ENCODE measurements at places on chromosomes 4 and X. TPM values are rescaled to one million over a fixed set of nuclear protein-coding genes. Genes with fewer than 3 reads are reported as not detected.
A peak's percentile ranks its signal among the peaks of the same experiment; 100 is the strongest.

DNA sequence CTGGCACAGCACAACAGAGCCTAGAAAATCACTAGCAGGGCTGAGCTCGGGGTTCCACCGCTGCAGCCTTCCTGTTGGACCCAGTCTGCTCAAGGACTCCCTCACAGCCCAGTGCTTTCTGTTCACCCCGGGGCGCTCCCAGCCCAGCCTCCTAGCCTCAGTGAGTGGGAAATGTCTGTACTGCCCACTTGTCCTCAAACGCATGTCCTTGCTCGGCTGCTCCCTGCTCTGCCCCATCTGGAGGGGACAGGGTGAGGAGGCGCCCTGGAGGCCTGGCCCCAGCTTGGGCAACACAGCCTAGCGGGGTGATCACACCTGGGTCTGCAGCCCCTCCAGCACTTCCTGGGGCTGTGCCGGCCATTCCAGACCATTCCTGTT is 11.9 kb upstream of the CCNQ start:
- H3K27me3 ChIP-seq, result no peaks in the 10 kb centered on the region
- no peaks in the 10 kb centered on the region for H3K36me3 ChIP-seq
- DNase-seq, result no peak
- H3K27ac ChIP-seq, result peak overlapping the region; percentile 3

DNA sequence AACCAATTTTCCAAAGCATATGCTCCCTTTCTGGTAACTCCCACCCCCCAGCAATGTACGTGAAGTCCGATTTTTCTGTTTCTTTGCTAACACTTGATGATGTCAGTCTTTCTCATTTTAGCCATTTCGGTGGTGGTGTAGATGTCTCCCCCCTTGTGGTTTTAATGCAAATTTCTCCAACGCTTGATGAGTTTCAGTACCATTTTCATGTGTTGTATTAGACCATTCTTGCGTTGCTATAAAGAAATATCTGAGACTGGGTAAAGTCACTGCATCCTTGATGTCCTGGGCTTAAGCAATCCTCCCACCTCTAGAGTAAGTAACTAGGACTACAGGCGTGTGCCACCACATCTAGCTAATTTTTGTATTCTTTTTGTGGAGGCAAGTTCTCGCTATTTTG is 148.4 kb upstream of the VCX3A start:
- peaks cover 6% of the 10 kb centered on the region for H3K4me1 ChIP-seq
- DNase-seq, result no peak
- H3K4me3 ChIP-seq, result no peak overlapping the region
- no peaks in the 10 kb centered on the region for H3K27me3 ChIP-seq
- no peak overlapping the region for H3K27ac ChIP-seq

MAGEA11 gene
- total RNA-seq, result not detected

DNA sequence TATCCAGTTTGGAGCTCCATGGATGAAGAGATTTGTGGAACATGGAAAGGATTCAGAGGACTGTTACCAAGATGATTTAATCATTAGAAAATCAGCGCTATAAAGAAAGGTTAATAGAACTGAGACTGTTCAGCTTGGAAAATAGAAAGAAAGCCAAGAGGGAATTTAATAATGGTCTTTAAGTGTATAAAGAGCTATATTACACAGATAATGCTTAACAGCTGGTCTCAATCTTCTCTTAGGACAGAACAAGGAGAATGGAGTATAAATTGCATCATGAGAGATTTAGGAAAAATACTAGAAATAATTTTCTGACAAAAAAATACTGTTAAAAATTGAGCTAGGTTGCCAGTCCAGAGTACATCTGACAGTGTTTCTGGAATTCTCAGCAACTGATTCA is 91.3 kb upstream of the MAGEC2 start:
- no peak overlapping the region for H3K4me3 ChIP-seq
- H3K4me1 ChIP-seq, result no peaks in the 10 kb centered on the region
- no peaks in the 10 kb centered on the region for H3K36me3 ChIP-seq
- H3K27me3 ChIP-seq, result no peaks in the 10 kb centered on the region
- no peak for DNase-seq

GRCh38 chrX:153781428-153782047 is 697 bp downstream of the SRPK3 start:
- no peak for DNase-seq
- H3K36me3 ChIP-seq, result peaks cover 14% of the 10 kb centered on the region
- H3K27me3 ChIP-seq, result no peaks in the 10 kb centered on the region
- H3K4me3 ChIP-seq, result no peak overlapping the region
- H3K4me1 ChIP-seq, result no peaks in the 10 kb centered on the region

GRCh38 chrX:107676559-107677378 is 48.5 kb downstream of the PRPS1 start:
- H3K36me3 ChIP-seq, result no peaks in the 10 kb centered on the region
- peaks cover 6% of the 10 kb centered on the region for H3K4me1 ChIP-seq
- no peak for DNase-seq

GRCh38 chrX:2774776-2775175 is 22.9 kb downstream of the XG start:
- no peak overlapping the region for H3K4me3 ChIP-seq
- no peaks in the 10 kb centered on the region for H3K4me1 ChIP-seq
- no peaks in the 10 kb centered on the region for H3K36me3 ChIP-seq

CXXC4 gene
- total RNA-seq, result 1.1 TPM

- no peaks in the 10 kb centered on the region for H3K4me1 ChIP-seq
- H3K4me3 ChIP-seq, result no peak overlapping the region
- H3K27ac ChIP-seq, result no peak overlapping the region
- H3K27me3 ChIP-seq, result no peaks in the 10 kb centered on the region
- no peaks in the 10 kb centered on the region for H3K36me3 ChIP-seq
Measured at GRCh38 chrX:112025753-112026152, 56.8 kb downstream of the TRPC5 start.

HSFX2 gene
- 0.09 TPM for total RNA-seq

GRID2 gene
- under 0.01 TPM for total RNA-seq

GRCh38 chr4:141346144-141346543 is 125.4 kb downstream of the ZNF330 start:
- no peaks in the 10 kb centered on the region for H3K27me3 ChIP-seq
- H3K27ac ChIP-seq, result no peak overlapping the region
- H3K4me1 ChIP-seq, result peaks cover 32% of the 10 kb centered on the region
- H3K36me3 ChIP-seq, result no peaks in the 10 kb centered on the region
- H3K4me3 ChIP-seq, result no peak overlapping the region
- no peak for DNase-seq

- no peaks in the 10 kb centered on the region for H3K36me3 ChIP-seq
- H3K4me1 ChIP-seq, result peaks cover 4% of the 10 kb centered on the region
- H3K27ac ChIP-seq, result no peak overlapping the region
- H3K27me3 ChIP-seq, result no peaks in the 10 kb centered on the region
- no peak overlapping the region for H3K4me3 ChIP-seq
Measured at GRCh38 chr4:56658528-56658927, 22.6 kb downstream of the HOPX start.

RRH gene
- total RNA-seq, result 0.05 TPM

DSPP gene
- not detected for total RNA-seq

DNA sequence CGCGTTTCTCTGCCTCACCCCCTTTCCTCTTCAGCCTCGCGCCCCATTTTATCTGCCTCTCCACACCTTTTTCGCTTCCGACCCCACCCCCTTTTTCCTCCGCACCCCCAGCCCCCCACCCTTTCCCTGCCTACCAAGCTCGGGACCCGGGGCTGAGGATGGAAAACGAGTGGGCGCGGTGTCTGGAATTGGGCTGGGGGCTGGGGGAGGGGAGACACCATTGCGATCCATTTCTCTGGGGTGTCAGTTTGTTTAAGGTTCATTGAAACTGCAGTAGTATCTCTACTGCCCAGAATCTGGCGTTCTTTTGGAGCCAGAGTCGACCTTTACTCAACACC is 707 bp downstream of the SLC9A6 start:
- H3K4me3 ChIP-seq, result peak overlapping the region; percentile 90
- H3K4me1 ChIP-seq, result peaks cover 7% of the 10 kb centered on the region
- peak overlapping the region; percentile 50 for H3K27ac ChIP-seq
- no peak for DNase-seq
- no peaks in the 10 kb centered on the region for H3K27me3 ChIP-seq

PDZD4 gene
- 0.28 TPM for total RNA-seq

DNA sequence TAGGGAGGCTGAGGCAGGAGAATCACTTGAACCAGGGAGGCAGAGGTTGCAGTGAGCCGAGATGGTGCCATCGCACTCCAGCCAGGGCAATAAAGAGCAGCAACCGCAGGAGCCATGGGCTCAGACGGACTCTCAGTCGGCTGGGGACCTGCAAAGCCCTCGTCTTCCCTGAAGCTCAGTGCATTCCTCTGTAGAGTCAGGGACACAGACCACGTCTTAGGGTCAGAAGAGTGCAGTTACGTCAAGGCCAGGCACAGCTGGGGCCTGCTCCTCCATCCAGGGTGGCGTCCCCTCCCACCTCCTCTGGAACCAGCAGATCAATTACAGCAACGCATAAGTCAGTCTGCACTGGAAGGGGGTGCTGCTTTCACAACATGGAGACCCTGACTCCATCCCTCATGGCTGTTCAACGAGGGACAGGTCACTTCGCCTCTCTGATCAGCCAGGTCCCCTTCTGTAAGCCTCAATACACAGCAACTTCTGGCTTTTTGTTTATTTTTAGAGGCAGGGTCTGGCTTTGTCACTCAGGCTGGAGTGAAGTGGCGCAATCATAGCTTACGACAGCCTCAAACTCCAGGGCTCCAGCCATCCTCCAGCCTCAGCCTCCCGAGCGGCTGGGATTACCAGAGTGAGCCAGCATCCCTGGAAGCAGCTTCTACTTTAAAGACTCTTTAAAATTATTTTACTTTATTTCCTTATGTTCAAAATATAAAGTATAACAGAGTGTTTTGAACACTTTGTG is 76.4 kb downstream of the ZFYVE28 start:
- no peaks in the 10 kb centered on the region for H3K36me3 ChIP-seq
- no peaks in the 10 kb centered on the region for H3K4me1 ChIP-seq
- DNase-seq, result peak; percentile 4
- no peak overlapping the region for H3K27ac ChIP-seq
- H3K27me3 ChIP-seq, result no peaks in the 10 kb centered on the region

RAPGEF2 gene
- 90.4 TPM for total RNA-seq

DNA sequence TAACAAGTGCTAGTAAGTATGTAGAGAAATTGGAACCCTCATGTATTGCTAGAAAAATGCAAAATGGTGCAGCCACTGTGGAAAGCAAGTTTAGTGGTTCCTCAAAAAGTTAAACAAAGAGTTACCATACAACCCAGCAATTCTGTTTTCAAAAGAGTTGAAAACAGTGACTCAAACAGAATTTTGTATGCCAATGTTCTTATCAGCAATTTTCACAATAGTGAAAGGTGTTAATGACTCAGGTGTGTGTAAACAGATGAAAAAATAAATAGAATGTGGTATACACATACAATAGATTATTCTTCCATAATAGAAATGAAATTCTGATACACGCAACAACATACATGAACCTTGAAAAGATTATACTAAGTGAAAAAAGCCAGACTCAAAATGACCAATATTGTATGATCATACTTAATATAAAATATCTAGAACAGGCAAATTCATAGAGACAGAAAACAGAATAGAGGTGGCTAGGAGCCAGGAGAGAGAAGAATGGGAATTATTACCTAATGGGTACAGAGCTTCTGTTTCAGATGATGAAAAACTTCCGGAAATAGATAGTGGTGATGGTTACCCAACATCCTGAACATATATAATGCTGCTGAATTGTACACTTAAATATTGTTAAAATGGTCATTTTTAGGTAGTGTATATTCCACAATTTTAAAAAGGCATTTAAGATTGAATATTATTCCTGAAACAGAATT is 51.6 kb downstream of the WDFY3 start:
- H3K27me3 ChIP-seq, result no peaks in the 10 kb centered on the region
- no peaks in the 10 kb centered on the region for H3K36me3 ChIP-seq
- H3K4me3 ChIP-seq, result no peak overlapping the region
- no peak for DNase-seq

GLRB gene
- 2.9 TPM for total RNA-seq

DNA sequence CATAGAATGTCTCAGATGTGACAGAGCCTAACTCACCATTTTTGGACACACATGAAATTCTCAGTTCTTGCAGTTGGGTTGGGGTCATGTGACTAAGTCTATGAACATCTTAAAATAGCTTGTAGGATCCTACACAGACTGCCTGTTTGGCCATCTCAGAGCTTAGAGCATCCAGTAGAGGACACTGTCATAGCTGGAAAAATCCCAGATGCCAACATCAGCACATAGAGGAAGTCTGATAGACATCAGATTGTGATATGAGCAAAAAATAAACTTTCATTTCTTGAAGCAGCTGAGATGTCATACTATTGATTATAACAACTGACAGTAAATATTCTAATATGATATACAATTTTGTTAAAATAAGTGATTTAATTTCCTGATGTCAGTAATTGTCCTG is 207.1 kb downstream of the TRAM1L1 start:
- no peak overlapping the region for H3K27ac ChIP-seq
- H3K27me3 ChIP-seq, result no peaks in the 10 kb centered on the region
- H3K4me3 ChIP-seq, result no peak overlapping the region
- no peaks in the 10 kb centered on the region for H3K4me1 ChIP-seq
- DNase-seq, result no peak

DNA sequence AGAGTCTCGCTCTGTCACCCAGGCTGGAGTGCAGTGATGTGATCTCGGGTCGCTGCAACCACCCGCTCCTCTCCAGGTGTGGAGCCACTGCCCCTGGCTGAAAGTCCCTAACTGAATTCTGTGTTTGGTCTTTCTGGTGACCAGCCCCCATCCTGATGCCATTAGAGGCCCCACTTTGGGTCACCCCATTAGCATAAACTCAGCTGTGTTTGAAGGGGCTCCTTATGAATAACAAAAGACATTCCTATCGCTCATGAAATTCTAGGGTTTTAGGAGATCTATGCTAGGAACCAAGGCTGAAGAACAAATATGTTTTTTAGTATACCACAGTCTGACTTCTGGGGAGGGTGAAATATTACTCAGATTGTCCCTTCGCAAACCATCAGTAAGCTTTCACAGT is 652.9 kb downstream of the ADGRL3 start:
- H3K27ac ChIP-seq, result no peak overlapping the region
- H3K4me1 ChIP-seq, result no peaks in the 10 kb centered on the region
- H3K36me3 ChIP-seq, result no peaks in the 10 kb centered on the region
- no peak for DNase-seq
- H3K4me3 ChIP-seq, result no peak overlapping the region

DNA sequence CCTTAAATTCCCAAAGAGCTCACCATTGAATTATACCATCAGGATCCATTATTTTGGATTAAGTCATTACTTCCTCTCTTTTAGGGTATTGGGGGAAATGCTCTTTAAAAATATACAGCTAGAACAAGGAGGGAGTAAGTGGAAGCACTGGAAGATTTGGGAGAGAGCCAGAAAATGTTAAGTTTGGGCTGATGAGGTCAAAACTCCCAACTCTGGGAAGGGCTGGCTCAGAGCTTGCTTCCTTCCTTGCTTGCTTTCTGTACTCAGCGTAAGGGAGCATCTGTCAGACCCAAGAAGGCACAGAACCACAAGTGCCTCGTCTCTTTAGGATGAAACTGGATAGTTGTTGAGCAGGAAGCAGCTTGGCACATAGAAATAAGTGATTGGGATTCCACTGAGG is 138.2 kb downstream of the GUCY2F start:
- no peak overlapping the region for H3K27ac ChIP-seq
- no peaks in the 10 kb centered on the region for H3K36me3 ChIP-seq
- no peaks in the 10 kb centered on the region for H3K27me3 ChIP-seq

HNRNPD gene
- 39.7 TPM for total RNA-seq

CHIC1 gene
- total RNA-seq, result 2.3 TPM

All from liver (tissue), 10 donors.